ENCODE measurements at places on chromosomes 1 and 21. TPM values are rescaled to one million over a fixed set of nuclear protein-coding genes. Genes with fewer than 3 reads are reported as not detected.

Gene KCND3
- total RNA-seq: 0.25 TPM

Gene NCAM2
- 2.5 TPM for total RNA-seq

Gene MPL
- not detected for total RNA-seq

Gene SPOCD1
- total RNA-seq: 71.4 TPM

Data from uterine smooth muscle cell (primary cell).